Retina (tissue), 1 donor: ENCODE measurements at places on chromosomes 5 and 9.

GRCh38 chr9:132878695-132879456 is at the start of gene SPACA9:
TSS of gene SPACA9 (plus strand) at chr9:132878898. CDS start at chr9:132883948, 5,050 bp downstream.
- peak; percentile 32 for DNase-seq

DNA sequence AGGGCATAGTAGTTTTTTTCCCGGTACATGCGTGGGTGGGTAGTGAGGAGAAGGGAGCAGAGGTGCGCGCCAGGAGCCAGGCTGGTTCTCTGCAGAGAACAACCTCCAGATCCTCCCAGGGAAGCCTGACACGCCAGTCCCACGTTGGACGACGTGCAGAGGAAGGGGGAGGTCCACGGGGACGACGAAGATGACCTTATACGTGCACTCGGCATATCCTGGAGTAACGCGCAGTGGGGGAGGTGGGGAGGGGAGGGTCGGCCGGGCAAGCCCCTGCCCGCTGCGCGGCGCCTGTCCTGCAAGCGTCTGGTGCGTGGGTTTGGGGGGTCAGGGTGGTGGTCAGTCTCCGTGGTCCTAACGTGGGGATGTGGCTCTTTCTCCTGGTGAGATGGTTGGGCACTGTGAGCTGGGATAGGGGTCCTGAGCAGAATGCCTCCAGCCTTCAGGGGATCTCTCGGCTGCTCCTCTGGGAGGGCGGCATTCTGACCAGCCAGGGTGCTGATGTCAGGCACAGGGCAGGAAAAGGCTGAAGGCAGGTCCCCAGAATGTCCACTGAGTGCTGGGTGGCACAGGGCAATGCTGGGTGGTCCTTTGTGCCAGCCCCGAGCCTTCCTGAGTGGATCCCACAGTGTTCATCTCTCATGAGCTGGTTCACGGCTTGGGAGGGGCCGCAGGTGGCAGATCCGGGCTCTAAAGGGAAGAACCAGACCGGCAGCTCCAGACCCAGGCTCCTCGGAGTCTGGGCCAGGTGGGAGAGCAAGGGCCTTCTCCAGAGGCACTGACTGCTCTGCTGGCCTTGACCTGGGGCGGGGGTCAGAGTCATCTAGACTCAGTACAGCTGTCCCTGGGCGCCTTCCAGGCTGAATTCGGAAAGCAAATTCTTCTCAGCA is 10.5 kb upstream of the SCGB3A1 start:
- DNase-seq, result no peak

GRCh38 chr9:7180247-7180646 is 422.5 kb downstream of the KDM4C start:
- no peak for DNase-seq

GRCh38 chr5:16350816-16351215 is 114.8 kb downstream of the ZNF622 start:
- DNase-seq, result no peak

- DNase-seq, result peak; percentile 83
Observed at GRCh38 chr9:110125207-110125751, 82.7 kb downstream of the C9orf152 start.

DNA sequence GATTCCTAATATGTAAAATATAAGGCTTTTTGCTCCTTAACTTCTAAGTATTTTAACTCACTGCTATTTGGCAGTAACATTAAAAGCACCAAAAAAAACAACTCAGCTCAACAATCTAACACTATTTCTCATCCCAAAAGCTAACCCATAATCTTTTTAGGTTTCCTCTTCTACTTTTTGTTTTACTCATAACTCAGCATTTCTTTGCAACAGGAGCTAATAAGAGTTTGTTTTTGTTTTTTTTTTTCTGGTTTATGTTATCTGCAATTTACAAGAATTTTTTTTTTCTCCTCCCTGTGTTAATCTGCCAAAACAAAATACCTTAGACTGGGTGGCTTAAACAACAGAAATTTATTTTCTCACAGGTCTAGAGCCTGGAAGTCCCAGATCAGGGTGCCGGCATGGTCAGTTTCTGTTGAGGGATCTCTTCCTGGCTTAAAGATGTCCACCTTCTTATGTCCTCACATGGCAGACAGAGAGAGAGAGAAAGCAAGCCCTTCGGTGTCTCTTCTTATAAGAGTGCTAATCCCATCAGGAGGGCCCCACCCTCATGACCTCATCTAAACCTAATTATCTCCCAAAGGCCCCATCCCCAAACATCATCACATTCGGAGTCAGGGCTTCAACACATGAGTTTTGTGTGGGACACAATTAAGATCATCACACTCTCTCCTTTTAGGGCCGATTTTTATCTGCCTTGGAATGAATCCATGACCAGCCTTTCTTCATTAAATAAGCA is 31.2 kb downstream of the ARL15 start:
- no peak for DNase-seq

- no peak for DNase-seq
Observed at GRCh38 chr9:131668057-131668438, 71.8 kb downstream of the RAPGEF1 start.

DNA sequence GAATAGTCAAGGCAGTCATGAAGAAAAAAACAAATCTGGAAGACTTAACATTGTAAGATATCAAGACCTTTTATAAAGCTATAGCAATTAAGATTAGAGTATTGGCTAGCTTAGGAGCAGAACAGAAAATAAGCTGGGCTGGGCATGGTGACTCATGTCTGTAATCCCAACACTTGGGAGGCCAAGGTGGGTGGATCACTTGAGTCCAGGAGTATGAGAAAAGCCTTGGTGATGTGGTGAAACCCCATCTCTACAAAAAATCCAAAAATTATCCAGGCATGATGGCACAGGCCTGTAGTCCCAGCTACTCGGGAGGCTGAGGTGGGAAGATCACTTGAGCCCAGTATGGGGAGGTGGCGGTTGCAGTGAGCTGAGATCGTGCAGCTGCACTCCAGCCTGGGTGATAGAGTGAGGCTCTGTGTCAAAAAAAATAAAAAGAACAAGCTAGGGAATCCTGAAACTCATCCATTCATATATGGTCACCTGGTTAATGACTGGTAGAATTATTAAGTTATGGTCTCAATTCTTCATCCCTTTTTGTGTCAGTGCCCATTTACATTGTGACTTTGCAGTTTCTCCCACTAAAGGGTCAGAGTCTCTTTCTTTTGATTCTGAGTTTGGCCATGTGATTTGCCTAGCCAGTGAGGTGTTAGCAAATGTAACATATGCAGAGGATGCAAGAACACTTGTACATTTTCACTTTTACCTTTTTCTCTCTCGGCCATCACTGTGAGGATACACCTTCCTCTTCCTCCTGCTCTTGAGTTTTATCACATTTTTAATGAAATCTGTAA is 144.6 kb upstream of the SGCD start:
- DNase-seq, result no peak

DNA sequence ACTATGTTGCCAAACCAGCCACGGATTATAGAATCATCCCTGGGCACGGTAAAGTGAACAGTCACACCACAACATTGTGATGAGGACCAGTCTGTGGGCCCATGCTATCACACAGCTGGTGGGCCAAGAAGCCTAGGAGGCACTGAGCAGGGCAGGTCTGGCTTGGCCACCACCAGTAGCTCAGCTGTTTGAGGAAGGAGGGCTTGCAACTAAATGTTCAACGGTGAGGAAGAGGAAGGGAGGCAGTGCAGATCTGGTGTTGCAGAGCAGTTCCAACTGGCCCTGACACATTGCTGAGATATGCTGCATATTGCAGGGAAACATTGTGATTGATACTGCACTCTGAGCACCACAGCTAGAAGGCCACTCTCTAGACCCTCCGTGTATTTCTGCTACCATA is 77.9 kb upstream of the ATG10 start:
- no peak for DNase-seq

- DNase-seq, result no peak
Observed at GRCh38 chr5:86977190-86977589, 290.5 kb upstream of the RASA1 start.

GRCh38 chr5:127051591-127051990 is 21.2 kb upstream of the MARCHF3 start:
- no peak for DNase-seq

DNA sequence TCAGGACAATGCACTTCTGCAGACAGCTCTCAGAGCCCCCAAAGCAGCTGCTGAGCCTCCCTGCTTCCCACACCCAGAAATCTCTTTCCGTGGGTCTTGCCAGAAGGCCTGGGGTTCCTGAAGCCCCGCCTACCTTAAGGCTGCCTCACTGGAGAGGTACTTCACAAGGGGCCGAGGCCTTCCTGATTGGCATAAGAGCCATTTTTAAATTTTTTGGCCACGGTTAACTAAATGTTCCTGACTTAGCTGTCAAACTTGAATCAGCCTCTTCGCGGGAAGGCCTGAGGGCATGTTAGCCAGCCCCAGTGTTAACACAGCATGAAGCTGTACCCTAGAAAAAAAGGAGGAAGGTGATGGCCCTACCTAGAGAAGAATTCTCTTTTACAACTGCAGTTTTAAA is 20.7 kb upstream of the EPB41L4B start:
- no peak for DNase-seq

DNA sequence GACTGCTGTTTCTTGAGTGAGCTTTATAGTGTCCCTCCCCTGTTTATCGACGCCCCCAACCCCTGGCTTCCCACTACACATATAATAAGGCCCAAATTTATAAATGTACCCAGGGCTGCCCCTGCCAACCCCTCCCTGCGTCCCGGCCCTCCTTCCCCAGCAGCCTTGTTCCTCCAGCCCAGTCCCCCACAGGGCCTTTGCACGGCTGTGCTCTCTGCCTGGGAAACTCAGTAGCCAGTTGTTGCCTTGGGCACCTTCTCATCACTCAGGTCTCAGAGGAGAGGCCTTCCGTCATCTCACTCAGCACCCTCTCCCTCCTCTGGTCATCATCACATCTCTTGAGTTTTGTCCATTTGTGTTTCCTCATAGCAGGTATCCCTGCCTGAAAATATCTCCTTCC is 15.8 kb upstream of the UNC5A start:
- no peak for DNase-seq

DNA sequence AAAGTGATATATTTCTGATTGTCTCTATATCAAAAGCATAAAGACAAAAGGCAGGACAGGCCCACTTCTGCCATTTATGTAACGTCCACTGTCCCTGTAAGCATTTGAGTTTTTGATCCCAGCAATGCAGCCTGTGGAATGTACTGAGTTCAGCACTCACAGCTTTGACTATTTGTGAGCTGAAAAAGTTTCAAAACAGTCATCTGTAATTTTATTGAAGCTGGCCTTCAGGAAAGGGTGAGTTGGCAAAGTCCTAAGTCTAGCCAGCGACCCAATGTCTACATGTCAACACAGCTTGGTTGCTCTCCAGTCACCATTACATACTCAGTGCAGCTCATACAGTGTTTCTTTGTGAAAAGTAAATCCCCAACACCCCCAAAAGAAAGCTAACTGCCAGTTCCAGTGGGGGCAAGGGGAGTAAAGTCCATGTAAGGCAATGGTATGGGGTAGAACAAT is 9.7 kb downstream of the LIFR start:
- DNase-seq, result no peak

GRCh38 chr5:152066784-152067183 is 142.1 kb upstream of the GLRA1 start:
- DNase-seq, result no peak

GRCh38 chr9:13759551-13759950 is 480.1 kb upstream of the MPDZ start:
- DNase-seq, result no peak

DNA sequence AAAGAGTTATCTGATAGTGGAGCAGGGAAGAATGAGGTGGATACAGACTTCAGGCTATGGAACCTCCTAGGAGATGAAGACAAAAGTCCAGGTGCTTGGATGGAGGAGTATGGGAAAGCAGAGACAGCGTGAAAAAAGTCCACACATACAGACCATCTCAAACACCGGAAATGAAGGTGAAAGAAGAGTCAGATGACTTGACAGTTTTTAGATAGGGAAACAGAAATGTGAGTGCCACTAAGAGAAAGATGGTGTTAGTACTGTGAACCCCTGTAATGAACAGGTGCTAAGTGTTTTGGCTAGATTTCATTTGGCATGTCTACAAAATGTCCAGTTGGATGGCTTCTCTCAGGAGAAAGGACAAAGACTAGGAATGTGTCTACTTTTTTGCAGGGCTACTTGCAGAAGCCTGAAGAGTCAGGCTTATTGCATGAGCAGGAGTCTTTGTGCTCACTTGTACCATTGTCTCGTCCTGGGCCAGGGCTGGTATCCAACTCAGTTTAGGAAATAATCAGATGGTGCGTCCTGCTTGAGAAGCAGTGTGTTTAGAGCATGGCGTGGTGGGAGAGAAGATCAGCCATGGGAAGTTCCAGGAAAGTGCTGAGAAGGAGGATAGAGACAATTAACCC is 90.6 kb upstream of the STARD4 start:
- no peak for DNase-seq

GRCh38 chr9:72972636-72973035 is 19.8 kb upstream of the ALDH1A1 start:
- no peak for DNase-seq

DNA sequence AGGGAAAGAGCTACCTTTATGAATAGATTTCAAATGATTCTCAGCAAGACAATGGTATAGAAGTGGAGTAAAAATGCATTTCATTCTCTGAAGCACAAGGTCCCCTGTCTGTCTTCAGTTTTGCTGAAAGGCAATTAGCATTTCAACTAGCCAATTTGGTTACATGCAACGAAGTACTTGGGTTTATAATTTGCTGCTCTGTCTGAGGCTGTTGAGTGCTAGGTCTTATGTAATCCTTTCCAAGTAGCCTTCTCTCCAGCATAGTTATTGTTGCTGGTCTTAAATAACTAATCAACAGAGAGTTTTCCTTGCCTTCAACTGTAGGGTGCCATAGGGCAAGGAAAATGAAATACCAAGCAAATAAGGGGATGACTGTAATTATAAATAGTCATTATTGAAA is 4.5 kb downstream of the ADGRV1 start:
- DNase-seq, result peak; percentile 24

- DNase-seq, result no peak
Observed at GRCh38 chr5:143398053-143398355, 5.5 kb downstream of the NR3C1 start.

DNA sequence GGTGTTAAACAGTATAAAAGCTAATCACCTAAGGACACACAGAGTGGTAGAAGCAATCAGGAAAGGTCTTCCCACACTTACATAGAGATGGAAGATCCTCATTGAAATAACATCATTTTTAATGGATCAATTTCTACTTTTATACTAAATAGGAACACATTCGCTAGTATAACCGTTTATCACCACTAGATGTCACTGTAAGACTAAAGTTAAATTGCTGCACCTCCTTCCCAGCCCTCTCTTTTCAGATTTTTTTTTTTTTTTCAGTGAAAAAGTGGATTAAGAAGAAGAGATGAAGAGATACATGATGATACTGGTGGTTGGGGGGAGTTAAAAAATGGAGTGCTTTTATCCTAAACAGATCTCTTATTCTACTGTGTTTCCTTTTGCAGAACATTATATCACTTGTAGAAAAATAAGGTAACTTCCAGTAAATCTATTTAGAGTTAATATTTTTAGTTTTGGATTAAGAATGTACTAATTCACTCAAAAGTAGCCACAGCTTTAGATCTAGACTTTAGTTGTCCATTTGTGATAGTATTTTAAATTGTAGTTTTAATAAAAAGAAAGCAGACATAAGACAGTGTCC is 116.9 kb upstream of the ARRDC3 start:
- DNase-seq, result peak; percentile 57

DNA sequence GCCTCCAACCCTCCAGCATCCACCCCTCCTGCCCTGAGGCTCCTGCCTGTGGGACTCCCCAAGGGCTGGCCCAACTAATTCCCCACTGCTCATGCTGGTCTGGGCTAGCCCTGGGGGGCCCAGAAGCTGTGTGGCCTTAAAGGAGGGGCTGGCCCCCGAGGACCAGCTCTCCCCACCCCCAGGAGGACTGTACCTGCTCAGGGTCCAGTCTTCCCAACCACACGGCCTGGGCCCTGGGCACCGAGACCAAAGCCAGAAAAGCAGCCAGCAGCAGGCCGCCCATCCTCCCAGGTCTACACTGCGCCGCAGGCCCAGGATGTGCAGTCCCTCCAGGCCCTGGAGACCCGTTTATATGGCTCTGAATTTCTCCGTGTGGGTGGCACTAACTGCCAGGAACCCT is at the start of gene LCN6:
Gene LCN6 (minus strand): TSS at position 325 of the 400 bp plus-strand sequence. CDS start 42 bp downstream, at position 283.
- DNase-seq, result no peak

- no peak for DNase-seq
Observed at GRCh38 chr9:112248722-112249121, 73.6 kb upstream of the SUSD1 start.
